WTC11 (cell line): ENCODE measurements at places on chromosomes 6 and 20.

DNA sequence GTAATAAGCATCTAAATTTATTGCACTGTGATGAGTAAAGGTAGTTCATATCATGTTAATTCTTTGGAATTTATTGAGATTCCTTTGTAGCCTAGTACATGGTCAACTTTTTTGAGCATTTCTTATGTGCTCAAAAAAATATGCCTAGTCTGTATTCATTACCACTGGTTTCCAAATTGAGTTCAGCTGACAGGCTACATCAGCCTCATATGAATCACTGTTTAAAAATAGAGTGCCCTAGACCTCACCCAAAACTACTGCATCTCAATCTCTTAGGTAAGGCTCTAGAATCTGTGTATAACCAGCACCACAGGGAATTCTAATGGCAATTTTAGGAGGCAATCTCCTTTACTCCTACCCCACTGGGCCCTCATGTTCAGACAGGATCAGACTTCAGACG lies 16.7 kb upstream of the FOXF2 start:
- DNase-seq = no peak

GRCh38 chr6:139547122-139547776 lies 172.8 kb upstream of the CITED2 start:
- no peak for DNase-seq

DNA sequence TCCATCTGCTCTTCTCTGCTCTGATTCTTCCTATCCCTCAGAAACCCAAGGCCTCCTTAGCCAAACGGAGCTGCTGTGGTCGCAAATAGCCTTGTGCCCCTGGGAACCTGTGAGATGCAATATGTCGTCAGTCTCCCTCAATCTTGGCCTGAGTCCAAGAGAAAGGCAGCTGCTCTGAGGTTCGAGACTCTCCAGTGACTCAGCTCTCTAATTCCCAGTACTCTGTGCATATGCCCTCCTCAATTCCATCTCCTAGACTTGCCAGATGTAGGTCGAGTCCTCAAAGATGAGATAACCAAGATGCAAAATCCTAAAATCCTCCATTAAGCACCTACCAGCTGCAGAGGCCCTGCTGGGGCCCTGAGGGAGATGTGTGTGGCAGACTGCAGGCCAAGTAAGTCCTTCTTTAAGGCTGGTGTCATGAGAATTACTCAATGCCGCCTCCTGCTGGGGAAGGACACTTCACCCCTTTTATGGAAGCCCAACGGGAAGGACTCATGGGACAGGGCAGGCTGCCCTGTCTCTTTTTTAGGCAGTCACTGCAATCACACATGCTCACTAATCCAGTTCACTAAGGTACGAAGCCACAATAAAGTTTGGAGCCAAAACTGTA lies 28.5 kb downstream of the C6orf15 start:
- peak; percentile 83 for DNase-seq

DNA sequence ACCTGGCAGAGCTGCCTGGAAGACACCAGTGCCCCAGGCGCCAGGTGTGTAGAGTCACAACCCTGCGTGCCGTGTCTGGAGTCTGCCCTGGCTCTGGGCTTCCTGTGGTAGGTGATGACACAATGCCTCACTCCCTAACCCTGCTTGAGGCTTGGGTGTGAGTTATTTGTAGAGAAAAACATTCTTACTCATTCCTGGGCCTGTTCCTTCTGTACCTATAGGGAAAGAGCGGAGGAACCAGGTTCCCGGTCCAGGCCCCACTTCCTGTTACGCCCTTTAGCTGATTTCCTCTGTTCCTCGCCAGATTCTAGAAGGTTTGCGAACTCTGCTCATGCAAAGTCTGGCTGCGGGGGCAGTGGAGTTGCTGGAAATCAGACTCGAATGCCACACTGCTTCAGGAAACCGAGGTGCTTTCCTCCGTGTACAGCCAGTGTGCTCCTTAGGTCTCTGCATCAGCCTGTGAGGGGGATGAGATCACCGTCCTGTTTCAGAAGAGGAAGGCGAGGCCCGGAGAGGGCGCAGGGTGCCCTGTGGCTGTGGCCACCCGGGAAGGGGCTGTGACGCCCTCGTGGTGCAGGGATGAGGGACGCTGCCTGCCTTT lies 67.1 kb upstream of the DUSP22 start:
- no peak for DNase-seq

DNA sequence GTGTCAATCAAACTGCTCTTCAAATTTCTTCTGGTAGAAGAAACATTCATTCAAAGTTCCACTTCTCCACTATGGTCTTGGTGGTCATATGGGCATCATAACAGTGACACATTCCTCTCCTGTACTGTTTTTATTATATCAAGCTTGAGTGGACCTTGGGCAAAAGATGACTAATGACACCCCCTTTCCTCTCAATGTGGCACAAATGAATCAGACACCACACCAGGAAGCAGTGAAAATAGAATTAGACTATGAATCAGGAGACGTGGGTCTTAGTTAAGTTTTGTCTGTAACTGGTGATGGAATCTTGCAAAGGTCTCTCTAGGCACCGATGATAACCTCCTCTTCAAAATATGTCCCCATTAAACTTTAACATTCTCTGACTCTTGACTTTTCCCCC lies 9.0 kb upstream of the NRSN1 start:
- no peak for DNase-seq

DNA sequence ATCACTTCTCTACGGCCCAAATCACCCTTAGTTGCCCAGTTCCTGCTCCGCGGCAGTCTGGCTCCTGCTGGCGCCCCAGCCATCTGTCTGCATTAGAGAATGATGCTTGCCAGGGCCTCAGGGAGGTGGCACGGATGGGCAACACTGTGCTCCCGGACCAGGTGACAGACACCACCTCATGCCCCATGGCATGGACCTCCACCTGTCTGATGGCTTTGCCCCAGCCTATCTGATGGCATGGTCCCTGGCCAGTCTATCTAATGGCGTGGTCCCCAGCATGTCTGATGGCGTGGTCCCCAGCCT lies 18.8 kb upstream of the MRGBP start:
- no peak for DNase-seq

GRCh38 chr20:11922561-11922960 lies 4.9 kb downstream of the BTBD3 start:
- no peak for DNase-seq

GRCh38 chr6:88426005-88426404 lies 259.9 kb upstream of the CNR1 start:
- no peak for DNase-seq

DNA sequence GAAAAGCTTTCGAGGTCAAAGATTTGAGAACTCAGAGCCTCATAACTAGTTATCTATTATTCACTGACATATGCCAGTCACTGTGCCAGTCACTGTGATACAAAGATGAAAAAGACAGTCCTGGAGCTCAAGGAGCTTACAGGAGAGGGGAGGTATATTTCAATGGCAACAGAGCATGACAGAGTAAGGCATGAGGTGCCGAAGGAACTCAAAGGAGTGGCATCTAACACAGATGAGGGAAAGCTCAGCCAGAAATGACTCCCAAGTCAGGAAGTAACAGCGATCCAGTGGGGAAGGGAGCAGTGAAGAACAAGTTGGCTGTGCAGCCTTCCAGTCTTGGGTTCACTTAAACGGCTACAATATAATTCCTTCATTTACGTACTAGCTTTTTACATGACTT lies 46.6 kb downstream of the DTNBP1 start:
- no peak for DNase-seq

- DNase-seq = no peak
Observed at GRCh38 chr6:113616701-113617274, 240.4 kb upstream of the MARCKS start.

DNA sequence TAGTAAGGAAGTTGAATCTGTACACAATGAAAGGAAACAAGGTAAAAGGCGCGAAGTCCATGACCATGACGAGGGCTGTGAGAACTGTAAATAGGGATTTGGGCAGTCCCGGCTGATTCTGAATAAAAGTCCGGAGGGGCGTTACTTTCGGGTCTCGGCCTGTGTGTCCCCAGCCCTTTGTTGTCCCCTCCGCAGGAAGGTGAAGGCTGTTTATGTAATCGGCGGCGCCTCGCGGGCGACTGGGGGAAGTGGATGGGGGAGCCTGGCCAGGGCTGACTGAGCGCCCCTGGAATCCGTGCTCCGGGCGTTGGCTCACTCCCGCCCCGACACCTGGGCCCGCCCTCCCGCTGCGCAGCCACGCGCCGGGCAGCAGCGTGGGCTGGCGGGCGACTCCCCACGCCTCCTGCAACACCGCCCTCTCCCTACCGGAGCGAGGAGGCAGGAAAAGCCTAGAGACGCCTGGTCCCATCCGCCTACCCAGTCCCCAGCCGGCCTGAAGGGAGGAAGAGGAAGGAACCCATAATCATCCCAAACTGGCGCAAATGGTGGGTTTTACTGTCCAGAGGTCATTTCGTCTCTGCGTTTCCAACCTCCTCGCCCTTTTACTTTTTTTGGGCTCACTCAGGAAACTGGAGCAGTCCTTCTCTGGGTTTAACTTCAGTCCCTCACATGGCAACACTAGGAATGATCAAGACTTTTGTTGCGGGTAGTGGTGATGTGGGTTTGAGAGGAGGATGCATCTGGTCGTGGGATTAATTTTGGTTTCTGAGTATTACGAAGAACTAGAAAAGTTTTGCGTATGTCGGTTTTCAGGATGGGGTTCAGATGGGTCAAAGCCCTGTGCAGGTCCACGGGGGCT lies 12.1 kb downstream of the TRIM31 start:
- DNase-seq = peak; percentile 56

- DNase-seq = no peak
Observed at GRCh38 chr6:55456016-55456415, 123.0 kb downstream of the HMGCLL1 start.

DNA sequence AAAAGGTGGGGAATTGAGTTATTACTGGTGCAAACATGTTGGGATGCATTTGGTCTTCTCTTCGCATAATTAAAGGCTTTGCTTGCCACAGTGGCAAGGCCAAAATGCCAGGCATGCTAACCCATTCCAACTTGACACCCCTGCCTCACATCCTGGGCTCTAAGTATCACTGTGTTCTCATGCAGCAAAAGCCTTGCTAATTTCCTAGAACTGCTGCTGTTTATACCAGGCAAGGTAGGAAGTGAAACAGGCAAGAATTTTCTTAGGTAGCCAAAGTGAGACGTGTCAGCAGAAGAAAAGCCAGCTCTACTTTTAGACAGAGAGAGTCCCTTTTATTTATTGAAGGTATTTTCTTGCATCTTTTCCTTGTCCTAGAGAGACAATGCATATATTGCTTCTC lies 41.2 kb downstream of the LYRM2 start:
- DNase-seq = no peak

GRCh38 chr6:56753811-56754210 lies 111.1 kb upstream of the DST start:
- no peak for DNase-seq

- no peak for DNase-seq
Observed at GRCh38 chr6:44495036-44495901, 107.8 kb downstream of the CDC5L start.

- DNase-seq = no peak
Observed at GRCh38 chr6:135084001-135084915, 29.6 kb upstream of the HBS1L start.

GRCh38 chr20:10022625-10023024 lies 12.2 kb upstream of the ANKEF1 start:
- no peak for DNase-seq

- no peak for DNase-seq
Observed at GRCh38 chr20:54340667-54341081, 132.8 kb downstream of the PFDN4 start.

DNA sequence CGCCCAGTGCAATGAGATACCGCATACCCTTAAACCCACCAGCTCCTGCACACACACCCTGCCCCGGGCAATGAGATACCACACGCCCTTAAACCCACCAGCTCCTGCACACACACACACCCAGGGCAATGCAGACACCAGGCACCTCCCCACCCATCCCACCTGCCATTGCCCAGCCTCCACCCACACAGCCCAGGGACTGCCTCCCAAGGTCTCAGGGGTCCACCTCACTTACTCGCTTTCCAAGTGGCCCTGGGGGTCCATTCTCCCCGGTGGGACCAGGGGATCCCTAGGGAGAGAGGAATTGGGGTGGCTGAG lies 24.0 kb downstream of the COL11A2 start:
- no peak for DNase-seq

DNA sequence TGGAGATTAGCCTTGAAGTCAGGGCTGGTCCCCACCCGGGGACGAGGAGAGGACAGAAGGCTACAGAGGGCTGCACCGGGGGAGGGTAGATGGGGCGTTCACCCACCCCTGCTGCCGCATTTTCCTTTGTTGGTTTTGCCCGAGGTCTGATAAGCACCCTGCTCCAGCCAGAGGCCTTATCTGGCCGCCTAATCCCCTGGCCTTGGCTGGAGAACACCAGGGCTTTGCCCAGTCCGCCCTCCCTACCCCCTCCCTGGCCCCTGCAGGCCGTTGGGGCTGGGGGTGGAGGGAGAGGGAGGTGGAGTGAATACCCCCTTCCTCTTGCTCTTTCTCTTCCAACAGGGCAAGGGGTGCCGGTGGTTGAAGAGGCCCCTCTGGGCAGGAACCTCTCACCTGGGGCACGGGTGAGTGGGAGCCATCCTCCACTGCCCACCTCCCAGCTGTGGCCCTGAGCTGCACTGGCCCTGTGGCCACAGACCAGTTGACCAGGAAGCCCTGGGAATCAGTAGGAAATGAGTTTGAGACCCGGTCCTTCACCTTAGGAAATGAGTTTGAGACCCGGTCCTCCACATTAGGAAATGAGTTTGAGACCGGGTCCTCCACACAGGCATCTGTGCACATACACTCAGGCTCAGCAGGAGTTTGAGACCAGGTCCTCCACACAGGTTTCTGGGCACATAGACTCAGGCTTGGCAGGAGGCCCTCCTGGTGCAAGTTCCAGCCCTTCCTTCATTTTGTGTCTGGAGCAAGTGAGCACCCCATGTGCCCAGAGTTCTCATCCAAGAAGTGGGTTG lies 12.0 kb upstream of the GATA5 start:
- DNase-seq = no peak

DNA sequence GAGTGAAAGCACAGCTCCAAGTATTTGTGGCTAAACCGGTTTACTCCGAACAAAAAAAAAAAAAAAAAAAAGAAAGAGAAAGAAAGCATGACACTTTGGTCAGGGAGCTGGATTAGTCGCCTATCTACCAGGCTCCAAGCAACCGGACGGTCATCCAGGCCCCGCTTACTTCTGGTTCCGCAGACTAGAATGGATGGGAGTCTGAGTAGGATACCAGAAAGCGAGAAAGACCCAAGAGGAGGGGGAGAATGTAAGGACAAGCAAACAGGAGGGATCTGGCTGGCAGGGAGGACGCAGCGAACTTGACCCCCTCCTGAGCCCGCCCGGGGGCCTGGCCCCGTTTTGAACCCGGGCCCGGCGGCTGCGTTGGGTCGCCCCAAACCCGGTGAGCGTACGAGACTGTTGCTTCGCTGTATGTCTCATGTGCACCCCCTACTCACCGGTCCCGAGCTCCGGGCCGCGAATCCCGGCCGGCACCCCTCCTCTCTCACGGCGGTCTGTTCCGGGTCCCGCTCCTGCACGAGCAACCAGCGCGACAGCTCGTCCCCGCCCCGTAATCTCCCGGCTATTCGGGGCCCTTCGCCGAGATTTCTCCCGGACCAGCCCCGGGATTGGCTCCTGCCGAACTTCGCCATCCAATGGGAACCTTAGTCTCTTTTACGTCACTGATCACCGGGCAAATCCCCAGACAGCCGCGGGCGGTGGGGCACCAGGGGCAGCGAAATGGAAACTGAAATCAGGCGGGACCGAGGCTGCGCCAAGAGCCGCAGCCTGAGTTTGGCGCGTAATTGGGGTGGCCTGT lies at the start of gene TRIM26:
Gene TRIM26 (minus strand): TSS at position 542 of the 802 bp plus-strand sequence. CDS start 14,303 bp downstream, outside the sequence.
- DNase-seq = peak; percentile 98

GRCh38 chr6:6352772-6353171 lies 32.3 kb upstream of the F13A1 start:
- no peak for DNase-seq

- no peak for DNase-seq
Observed at GRCh38 chr20:13099676-13100075, 90.9 kb downstream of the SPTLC3 start.
